Cerebellar cortex (tissue), 1 donor: ENCODE measurements at places on chromosomes 2 and 18.

DNA sequence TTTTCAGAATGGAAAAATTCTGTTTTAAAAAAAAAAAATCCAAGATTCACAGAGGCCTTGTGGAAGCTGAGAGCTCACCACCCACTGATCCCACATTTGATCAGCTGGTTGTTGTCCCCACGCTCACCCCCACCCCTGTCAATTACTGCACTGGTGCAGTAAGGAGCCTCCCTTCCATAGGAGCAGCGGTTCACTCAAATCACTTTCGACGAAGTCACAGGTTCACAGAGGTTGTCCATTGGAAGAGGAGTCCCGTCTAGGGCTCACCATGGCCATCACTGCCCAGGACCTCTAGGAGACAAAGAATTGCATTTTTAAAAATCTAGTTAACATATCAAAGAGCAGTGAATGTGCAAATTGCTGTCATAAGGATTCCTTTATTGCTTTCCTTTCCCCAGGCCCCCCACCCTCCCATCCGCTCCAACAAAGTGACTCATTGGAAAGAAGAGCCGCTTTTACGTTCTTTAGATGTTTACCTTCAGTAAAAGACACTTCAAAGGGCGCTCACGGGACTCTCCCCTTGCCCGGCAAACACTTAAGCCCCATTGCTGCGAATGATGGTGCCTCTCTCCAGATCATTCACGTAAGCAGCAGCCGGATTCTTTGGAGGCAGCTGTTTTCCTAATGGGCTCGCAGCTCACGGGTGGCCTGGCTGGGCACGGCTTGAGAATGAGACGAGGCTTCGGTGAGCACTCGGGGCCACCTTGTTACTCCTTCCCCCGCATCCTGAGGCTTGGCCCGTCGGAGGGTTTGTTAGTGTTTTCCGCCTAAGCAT lies 165.5 kb upstream of the SALL3 start:
- no peak for DNase-seq

DNA sequence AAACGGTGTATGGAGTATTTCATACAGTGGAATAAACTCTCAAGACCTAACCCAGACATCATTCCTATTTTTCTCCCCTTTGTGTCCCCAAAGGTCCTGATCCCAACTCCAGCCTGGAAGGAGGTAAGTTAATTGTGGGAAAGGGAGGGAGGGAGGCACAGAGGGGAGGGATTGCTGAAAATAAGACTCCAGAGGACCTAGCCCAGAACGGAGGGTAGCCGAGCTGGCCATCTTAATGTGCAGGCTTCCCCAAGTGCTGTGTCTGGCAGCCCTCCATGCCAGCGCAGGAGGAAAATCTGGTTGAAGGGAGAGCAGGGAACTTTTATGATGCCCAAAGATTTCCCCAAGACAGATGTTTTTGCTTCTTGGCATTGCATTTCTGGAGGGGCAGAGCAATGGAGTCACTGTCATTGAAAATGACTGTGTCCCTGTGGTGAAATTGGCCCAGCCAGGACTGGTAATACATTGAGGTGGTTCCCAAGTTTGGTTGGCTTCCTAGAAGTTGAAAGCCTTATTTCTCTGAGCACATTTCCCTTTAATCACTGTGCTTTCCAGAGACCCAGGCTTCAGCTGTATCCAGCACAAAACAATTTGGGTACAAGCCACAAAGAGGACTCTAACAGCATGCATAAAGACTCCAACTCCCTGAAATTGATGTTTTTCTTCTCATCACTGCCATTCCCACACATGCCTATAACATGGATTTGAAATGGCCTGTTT lies 202.7 kb downstream of the AGPS start:
- DNase-seq = no peak

- DNase-seq = no peak
Measured at GRCh38 chr2:215280326-215280725, 31.5 kb upstream of the ATIC start.

DNA sequence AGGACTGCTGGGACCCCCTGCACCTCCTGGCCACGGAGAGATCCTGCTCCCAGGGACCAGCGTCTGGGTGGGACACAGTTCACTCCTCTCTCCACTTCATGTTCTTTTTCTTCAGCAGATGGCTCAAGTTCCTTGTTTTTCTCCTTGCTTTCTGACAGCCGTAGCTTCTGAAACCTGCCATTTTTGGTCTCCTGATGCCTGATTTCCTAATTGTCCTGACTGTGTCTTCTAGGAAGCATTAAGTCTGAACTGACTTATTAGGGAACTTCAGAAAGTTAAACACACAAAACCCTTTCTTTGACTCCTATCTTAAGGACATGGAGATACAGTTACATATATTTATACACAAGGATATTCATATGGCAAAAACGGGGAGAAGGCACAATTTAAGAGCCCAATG lies 22.7 kb downstream of the CNNM4 start:
- DNase-seq = no peak

- no peak for DNase-seq
Measured at GRCh38 chr2:2422621-2423020, 91.5 kb upstream of the MYT1L start.

DNA sequence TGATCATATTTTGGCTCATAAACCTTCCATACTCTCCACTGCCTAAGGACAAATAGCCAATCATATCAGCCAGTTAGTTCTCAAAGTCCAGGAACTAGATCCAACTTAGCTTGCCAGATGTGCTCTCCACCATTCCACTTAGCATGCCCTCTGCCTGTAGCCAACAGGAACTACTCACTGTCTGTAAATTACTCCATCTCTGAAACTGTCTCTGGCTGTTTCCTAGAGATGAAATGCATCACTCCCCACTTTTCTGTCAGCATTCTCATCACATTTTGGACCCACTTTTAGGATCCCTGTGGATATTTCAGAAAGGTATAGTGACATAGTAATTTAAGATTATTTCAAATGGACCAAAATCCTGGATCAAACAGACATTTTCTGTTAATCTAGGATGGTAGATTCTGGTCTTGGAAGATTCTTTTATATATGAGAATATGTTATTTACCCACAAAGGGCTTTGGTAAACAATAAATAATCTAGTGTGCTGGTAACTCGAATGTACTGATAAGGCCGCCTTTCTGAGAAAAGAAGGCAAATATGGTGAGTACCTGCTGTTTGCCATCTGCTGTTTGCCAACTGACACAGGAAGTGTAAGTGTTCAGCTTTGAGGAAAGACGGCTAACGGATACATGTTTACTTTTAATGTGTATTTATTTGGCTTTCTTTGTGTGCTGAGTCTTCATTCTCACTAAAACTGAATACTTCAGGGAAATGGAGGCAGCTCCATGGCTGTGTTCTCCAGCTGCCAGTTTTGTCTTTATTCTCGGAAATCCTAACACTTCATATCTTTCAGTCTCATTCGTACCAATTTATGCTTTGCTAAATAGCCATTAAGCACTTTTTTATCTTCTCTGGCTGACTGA lies 79.5 kb downstream of the EVA1A start:
- DNase-seq = peak; percentile 24

GRCh38 chr2:95760806-95761525 lies 169.2 kb downstream of the TRIM43 start:
- no peak for DNase-seq

DNA sequence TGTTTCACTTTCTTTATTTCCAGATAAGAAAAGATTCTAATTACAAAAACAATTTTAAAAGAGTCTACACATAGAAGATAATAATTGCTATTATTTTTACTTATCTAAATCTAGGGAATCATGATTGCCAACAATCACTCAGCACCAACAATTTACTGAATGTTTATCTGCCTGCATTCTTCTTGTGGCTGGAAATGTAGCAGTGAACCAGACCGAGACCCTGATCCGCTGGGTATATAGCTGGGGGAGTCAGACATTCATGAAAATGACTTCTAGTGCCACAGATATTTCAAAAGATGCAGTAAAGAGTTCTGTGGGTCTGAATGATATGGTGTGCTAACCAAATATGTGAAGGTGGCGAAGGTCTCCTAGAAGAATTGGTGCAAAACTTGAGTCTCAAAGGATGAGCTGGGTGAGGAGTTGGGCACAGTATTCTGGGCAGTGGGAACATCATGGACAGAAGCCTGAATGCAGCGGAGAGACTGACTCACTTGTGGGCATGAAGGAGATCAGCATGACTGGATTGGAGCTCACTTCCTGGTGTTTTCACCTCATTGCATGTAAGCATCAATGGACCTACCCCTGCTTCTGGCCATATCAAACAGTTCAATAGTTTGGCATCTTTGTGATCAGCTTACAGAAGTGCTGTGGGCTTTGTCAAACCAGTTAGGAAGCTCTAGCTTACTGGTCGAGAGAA lies 26.1 kb upstream of the FN1 start:
- no peak for DNase-seq

DNA sequence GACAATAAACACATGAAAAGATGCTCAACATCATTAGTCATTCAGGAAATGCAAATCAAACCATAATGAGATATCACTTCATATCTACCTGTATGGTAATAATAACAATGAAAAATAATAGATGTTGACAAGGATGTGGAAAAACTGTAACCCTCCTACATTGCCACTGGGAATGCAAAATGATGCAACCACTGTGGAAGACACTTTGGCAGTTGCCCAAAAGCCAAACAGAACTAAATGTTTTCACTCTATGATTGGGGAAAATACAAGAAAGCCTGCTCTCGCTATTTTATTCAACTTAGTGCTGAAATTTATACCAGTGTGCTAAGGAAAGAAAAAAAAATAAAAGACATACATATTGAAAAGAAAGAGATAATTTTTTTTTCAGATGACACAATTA lies 934.5 kb downstream of the CNTNAP5 start:
- DNase-seq = no peak

DNA sequence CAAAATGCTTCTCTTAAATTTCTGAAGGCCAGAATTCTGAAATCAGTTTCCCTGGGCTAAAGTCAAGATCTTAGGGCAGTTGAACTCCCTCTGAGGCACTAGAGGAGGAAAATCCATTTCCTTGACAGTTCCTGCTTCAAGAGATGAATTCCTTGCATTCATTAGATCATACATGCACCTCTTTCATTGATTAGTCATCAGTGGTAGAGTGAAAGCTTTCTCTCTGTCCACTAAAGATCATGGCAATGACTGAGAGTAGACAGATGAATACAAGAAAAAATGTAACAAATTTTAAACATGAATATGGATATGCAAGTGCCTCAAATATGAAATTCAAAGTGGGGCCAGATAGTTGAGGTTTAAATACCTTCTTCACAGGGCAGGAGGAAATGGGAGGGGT lies 693.4 kb upstream of the TMEFF2 start:
- DNase-seq = no peak

- peak; percentile 18 for DNase-seq
Measured at GRCh38 chr2:44171018-44171417, 2.3 kb downstream of the PPM1B start.

- no peak for DNase-seq
Measured at GRCh38 chr2:28588292-28588670, 92.4 kb downstream of the PLB1 start.
